ENCODE measurements at places on chromosomes 3 and 15.

DNA sequence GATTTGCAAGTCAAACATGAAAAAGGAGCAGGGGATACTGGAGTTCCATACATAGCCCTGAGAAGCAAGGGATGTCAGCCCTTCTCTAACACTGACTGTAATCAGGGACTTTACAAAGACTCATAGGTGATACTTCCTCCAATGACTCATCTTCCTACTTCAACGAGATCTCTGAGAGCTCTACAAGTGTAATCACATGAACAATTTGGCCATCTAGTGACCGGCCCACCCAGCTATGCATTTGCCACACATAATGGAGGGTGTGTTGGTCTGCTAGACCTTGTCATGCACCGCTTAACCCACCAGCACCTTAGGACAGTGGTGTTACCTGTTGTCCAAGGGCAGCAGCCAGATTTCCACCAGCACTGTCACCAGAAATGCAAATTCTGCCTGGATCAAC is 75.3 kb downstream of the NCEH1 start:
- no peak for DNase-seq

GRCh38 chr3:25349828-25350724 is 78.0 kb upstream of the RARB start:
- DNase-seq = no peak

DNA sequence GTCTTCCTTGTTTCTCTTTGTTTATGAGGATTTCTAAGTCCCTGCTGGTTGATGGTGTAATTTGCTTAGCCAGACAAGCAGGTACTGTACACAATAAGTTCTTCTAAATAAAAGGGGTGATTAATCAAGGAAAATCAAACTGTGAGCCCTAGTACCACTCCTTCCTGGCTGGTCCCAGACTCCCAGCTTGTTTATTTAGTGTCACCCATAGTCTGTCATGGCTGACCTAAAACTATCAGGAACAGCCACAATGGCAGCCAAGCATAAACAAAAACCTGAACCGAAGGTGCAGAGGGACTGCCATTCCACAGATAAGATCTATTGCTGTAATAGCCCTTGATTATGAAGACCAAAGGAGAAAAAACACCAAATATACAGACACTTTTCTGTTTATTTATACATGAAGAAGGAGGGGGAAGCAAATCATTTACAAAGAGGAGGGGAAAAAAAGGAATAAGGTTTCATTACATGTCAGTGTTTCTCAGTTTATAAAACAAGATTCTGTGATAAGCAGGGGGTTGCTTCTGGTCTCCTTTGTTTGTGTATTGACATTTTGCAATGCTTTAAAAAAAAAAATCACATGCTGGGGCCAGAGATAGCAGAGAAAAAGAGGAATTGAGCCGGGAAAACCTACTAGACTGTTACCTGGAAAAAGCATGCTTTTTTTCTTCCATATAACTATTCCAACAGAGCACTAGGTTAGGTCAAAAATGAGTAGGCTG is 182.4 kb upstream of the DPH6 start:
- DNase-seq = no peak

DNA sequence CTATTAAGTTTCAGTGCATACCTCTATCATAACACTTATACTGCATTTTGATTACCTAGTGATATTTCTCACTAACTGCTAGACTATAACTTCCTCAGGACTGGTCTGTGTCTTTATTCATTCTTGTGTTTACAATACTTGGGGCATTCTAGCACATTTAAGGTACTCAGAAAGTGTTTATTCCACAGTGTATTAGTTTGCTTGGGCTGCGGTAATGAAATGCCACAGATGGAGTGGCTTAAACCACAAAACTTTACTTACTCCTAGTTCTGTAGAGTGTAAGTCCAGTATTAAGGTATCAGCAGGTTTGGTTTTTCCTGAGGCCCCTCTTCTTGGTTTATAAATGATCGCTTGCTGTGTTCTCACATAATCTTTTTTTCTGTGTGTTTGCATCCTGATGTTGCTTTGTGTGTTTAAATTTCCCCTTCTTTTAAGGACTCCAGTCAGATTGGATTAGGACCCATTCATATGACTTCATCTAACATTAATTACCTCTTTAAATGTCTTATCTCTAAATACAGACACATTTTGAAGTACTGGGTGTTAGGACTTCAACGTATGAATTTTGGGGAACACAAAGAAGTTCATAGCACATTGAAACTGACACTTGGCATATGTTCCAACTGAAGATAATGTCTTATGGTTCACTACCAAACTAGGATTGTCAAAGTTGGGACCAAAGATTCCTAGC is 23.9 kb downstream of the RNF111 start:
- DNase-seq = no peak

- no peak for DNase-seq
These were observed 13.6 kb upstream of the DENND6A start for GRCh38 chr3:57706462-57706861.

DNA sequence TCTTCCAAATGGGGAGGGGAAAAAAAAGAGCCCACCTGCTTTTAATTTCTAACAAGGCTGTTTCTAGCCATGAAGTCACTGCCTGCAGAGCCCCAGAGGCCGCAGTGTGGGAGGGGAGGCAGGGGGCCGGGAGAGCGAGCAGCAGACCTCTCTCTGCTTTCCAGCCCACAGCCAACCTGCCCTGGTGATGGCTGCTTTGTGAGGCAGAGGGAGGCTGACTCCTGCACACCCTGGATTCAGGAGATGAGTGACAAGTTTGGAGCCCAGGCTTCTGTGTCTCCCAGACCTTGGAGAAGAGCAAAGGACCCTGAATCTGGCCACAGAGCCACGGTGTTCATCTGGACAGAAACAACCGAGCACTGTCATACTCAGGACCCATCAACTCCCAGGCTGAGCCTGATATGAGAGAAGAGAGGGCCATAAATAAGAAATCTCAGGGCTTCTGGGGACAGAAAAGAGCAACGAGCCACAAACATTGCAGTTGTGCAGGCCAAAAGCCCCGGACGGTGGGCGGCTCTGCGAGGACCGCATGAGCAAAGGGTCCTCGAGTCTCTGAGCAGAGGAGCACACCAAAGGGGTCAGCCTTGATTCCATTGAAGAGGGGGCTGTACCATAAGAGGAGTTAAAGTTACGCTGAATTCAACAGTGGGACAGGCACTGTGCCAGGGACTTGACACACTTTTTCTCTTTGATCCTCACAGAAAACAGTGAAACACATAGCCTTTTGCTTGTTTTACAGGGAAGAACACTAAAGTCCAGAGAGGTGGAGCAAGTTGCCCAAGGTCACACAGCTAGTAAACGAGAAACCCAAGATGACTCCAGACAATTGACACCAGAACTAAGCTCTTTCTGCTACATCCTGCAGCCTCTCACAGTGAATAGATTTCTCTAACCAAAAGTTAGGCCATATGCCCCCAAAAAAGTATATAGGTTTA is 97.2 kb downstream of the SEMA5B start:
- no peak for DNase-seq

DNA sequence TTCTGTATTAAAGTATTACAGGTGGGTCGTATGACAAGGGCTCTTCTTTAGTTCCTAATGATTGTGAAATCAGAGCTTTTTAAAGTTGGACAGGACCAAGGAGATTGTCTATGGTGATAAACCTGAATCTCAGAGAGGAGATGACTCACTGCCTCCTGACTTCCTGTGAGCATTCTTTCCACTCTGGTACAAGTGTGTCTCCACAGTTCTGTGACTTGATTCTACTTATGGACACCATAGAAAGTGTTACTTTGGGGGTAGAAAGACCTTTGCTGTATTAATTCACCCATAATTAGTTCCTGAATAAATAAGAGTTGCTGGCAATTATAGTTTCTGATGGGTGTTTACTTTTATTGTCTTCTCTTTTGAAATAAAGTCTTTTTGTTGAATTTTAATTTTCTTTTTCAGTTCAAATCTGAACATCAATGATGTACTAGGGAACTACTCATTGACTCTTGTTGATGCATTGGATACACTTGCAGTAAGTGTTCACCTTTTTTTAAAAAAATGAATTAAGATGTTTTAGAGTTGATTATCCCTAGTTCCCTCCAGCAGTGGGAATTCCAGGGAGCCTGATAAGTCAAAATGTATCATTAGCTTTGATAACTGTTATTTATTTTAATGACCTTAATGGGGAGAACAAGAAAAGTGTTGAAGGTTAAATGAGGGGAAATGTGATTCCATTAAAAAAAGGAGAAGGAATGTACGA is 7.4 kb downstream of the EDEM1 start:
- no peak for DNase-seq

- DNase-seq = no peak
These were observed 113.3 kb downstream of the PDCD6IP start for GRCh38 chr3:33911525-33912322.

DNA sequence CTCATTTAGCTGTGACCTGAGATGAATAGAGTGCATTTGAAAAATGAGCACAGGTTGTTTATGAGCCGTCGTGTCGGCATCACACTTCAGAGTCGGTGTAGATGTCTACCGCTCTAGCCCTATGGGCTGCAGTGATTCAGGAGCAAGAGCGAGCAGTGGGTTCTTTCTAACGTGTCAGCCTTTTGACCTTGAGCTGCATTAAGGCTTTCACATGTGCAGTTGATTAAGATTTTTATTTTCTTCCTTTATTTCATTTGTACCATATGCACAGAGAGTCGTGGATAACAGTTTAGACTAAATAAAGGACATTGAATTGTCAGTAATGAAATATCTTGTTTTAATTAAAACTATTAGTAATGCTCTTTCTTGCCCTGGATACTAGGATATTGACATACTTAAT is 368.2 kb downstream of the PTPRG start:
- no peak for DNase-seq

DNA sequence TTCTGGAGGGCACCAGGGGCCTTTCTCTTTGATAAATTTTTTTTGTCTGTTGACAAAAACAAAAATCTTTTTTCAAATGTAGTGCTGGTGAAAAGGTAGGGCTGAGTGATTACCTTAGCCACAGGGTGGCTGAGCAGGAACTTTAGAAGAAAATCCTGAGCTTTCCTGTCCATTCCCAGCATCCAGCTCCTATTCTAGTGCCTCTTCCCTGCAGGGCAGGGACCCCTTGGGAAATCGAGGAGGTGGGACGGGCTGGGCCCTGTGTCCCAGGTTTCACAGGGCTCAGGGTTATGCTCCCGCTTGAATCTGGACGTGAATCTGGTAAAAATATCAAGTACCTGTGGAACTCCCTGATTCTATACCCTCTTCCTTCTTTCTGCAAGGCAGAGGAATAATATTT is 31.7 kb downstream of the EDEM1 start:
- no peak for DNase-seq

DNA sequence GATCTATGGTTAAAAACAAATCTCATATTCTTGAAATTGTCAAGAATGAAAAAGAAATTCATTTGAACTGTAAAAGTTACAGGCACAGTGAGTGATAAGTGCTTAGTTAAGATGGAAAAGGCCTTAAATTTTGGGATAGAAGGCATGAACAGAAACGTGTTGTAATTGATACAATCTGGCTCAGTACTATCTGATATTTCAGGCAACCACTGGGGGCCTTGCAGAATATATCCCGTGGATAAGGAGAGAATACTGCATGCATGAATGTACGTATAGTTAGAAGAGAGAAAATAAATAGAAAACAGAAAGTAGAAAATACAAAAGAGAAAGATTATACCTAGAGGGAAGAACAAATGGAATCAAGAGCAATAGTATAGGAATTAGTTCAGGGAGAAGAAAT is 741.4 kb upstream of the CCDC54 start:
- no peak for DNase-seq

DNA sequence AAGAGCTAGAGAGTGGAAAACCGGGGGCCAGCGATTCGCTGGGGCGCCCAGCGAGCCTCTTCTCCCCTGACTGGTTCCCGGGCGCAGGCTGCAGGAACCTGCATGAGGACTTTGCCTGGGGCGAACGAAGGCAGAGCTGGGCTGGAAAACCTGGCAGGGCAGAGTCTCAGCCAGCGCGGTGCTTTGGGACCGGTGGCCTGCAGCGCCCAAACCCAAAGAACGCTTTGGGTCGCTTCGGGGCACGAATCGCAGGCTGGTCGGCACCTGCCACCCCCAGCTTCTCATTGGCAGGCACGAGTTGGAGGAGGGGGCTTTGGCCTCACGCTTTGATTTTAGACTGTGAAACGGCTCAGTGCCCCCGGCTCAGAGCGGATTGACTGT is 3.0 kb downstream of the ONECUT1 start:
- no peak for DNase-seq

DNA sequence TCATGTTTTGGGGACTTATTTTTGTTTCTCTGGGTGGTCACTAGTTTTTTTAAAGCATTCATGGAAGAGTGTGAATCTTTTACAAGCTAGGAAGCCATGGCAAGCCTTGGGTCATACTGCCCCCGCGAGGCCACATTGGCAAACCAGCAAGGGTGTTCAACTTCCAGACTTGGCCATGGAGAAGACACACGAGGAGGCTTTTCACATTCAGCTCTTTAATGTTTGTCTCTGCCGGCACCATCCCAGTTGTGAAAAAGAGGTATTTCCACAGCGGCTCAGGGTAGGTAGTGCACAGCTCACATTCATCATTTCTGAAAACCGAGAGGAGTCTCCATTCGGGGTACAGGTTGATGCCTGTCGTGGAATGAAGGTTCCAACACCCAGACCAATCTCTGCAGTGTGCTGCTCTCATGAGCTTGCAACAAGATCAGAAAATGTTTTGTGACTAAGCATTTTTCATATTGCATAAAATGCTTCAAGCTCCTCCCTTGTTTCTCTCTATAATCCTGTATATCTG is 7.7 kb downstream of the CCR5 start:
- DNase-seq = no peak

DNA sequence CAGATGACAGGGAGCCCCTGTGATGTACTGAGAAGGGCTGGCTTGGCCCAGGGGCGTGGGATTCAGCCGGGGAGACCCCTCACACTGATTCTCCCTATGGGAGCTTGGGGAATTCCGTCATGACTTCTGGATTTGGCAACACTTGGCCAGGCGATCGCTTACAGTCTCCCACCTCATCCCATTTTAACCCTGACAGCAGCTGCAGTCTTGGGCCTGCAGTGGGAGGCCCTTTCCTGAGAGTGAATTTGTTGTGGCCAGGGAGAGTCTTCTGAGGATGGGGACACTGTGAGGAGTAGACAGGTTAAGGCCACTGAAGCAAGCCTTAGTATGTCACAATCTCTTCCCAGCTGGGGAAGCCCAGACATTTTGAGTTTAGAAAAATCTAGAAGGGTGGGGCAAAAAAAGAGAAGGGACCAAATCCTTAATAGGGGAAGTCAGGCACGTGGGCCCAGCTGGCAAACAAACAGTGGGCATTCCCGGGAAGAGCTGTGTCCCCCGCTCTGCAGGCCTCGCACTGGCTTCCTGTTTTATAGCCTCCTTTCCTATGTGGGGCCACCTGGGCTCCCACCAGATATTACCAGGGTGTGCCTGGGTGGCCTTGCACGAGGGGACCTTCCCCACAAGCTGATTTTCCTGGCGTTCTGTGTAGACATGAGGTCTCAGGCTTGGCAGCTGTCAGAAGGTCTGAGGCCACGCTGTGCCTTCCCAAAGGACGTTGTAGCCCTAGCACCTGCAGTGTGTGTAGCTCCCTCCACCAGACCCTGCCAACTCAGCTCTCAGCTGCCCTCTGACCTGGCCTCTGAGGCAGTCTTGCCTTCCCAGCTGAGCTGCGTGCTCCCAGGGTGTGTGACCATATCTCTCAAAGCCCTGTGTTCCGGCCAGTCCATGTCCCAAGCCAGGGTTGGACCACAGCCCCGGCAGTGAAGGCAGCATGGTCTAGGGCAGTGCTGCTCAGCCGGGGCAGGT is 64.5 kb downstream of the FEM1B start:
- DNase-seq = no peak

GRCh38 chr3:35643495-35643894 is 4.2 kb downstream of the ARPP21 start:
- no peak for DNase-seq

Measured in stimulated activated CD4-positive, alpha-beta T cell treated with anti-CD3 and anti-CD28 coated beads, TNF-alpha, amount 100 ng/mL, for 24 hours (primary cell).